ENCODE measurements at places on chromosomes 7 and 10.

- DNase-seq, result no peak
These were observed 127.4 kb downstream of the TACC2 start for GRCh38 chr10:122116331-122116730.

DNA sequence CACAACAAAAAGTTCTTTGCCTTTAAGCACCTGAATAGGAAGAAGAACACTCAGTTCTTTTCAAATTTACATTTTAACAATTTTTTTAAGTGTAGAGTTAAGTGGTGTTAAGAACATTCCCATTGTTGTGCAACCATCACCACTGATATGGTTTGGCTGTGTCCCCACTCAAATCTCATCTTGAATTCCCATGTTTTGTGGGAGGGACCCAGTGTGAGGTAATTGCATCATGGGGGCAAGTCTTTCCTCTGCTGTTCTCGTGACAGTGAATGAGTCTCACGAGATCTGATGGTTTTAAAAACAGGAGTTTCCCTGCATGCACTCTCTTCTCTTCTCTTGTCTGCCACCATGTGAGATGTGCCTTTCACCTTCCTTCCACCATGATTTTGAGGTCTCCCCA, 155.7 kb downstream of the PLXNA4 start:
- DNase-seq, result no peak

GRCh38 chr7:47587351-47587750, 5.4 kb upstream of the TNS3 start:
- no peak for DNase-seq

DNA sequence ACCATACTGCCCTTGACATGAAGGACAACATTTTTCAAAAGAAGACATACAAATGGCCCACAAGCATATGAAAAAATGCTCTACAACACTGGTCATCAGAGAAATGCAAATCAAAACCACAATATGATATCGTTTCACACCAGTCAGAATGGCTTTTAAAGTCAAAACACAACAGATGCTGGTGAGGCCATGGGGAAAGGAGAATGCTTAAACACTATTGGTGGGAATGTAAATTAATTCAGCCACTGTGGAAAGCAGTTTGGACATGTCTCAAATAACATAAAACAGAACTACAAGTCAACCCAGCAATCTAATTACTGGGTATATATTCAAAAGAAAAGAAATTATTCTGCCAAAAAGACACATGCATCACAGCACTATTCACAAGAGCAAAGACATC, 4.2 kb upstream of the NT5C3A start:
- no peak for DNase-seq

GRCh38 chr10:103784723-103785418, 70.5 kb downstream of the SH3PXD2A start:
- DNase-seq, result no peak

DNA sequence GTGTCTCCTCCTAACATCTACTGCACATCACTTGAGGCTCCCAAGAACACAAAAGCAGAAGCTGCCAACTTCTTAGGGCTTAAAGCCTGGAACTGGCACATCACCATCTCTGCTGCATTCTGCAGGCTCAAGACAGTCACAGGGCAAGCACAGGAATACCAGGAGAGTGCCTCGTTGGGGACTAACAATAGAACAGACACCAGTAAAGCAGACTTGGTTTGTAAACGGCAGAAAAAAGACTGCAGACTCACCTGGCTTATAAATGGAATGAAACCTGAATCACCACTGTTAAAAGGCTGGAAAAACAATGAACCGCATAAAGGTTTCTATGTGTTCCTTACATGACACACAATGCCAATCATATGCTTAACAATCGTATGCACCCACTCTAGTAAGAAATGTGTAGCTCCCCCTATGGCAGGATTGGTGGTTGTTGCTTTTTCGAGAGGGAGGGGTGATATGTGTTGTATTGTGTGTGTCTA, 12.8 kb downstream of the RHEB start:
- no peak for DNase-seq

GRCh38 chr10:133230044-133230361, at the start of gene UTF1:
Gene UTF1, plus strand, starts transcription at chr10:133230217. Its CDS starts 72 bp downstream, at chr10:133230289.
- DNase-seq, result no peak

GRCh38 chr10:59273445-59273844, 88.9 kb downstream of the FAM13C start:
- DNase-seq, result no peak

- no peak for DNase-seq
These were observed 1.8 kb downstream of the CYP2E1 start for GRCh38 chr10:133528845-133529575.

DNA sequence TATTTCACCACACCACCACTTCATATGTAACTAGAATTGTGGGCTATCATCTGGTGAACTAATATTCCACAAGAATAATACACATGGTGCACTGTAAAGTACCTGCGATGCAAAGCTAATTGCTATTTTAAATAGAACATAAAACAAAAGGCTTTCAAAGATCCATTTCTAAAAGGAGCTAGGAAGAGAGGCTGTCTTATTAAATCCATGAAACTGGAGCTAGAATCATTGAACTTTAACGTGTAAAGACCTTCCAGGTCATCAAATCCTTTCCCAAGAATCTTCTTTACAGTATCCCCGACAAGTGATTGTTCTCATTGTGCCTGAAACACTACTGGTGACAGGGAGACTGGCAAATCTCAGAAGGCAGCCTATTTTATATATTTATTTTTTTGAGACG, 224.9 kb downstream of the CHCHD3 start:
- DNase-seq, result no peak

- DNase-seq, result no peak
These were observed 9.6 kb upstream of the ZMIZ1 start for GRCh38 chr10:79058899-79059841.

DNA sequence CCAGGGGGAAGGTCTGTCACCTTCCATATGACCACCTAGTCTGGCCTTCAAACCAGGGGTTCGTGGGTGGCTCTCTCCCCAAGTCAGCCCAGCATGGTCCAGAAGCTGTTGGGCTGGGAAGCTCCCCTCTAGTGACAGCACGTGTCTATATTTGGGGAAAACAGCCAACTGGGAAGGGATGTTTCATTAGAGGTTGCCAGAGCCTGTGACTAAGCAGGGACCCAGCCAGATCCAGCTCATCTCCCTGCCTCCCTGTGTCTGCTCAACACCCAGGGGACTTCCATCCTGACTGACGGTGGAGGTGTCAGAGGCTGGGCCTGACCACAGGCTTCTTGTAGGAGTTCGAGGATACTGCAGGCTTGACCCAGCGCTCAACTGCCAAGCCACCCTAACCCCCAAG, 10.5 kb downstream of the STYXL1 start:
- no peak for DNase-seq

DNA sequence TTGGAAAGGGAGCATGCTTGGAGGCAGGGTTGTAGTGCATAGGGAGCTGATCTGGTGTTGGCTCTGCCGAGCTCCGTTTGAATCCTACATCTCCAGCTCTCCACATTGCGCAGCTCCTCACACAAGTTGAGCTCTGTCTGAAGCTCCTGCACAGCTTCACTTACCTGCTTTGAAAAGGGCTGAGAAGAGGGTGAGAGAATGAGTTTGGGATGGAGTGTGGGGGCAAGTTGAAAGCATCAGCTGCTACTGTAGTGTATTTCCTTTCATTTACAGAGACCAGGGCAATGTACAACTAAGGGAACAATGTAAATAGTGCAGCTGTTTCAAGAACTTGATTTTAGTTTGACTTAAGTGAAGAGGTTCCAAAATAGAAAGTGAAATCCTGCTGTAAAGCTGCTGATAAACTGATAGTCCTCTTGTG, 88.5 kb downstream of the VTI1A start:
- DNase-seq, result no peak

DNA sequence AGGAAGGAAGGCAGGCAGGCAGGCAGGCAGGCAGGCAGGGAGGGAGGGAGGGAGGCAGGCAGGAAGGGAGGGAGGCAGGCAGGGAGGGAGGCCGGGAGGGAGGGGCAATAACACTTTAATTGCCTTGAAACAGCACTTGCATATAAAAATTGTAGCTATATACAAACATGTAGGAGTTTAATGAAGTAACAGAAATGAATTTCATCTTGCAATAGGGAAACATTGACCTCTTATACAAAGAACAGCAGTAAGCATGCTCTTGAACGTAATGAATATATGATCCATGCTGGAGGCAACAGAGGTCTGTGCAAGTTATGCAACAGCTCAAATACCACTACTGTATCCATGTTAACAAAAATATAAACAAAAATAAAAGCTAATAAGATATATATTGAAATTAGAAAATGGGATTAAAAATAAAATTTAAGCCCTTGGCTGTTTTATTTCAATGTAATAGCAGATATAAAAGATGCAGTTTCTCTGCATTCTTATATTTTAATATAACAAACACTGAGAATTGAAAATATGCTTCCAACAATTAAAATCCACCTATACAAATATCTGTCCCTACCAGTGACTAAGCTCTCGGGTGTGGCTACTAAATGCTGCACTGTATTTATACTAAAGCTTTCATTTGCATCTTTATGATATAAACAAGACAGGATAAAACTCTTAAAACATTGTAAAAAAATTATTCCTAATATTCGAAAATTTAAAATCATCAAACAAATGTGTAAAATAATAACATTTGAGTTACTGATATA, 50.3 kb downstream of the CACNA2D1 start:
- DNase-seq, result no peak

DNA sequence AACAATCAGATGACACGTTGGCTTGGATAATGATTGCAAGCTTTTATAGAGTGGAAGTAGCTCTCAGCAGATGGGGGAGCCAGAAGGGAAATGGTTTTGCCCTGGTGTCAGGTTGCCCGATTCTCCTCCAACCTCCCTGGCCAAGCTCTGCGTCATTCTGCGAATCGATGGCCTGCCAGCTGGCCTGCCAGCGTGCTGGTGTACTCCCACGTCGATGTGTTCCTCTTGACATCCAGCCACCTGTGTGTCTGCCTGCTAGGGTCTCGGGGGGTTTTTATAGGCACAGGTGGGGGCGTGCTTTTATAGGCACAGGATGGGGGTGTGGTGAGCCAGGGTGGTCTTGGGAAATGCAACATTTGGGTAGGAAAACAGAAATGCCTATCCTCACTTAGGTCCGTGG, 4.6 kb downstream of the NET1 start:
- DNase-seq, result no peak

DNA sequence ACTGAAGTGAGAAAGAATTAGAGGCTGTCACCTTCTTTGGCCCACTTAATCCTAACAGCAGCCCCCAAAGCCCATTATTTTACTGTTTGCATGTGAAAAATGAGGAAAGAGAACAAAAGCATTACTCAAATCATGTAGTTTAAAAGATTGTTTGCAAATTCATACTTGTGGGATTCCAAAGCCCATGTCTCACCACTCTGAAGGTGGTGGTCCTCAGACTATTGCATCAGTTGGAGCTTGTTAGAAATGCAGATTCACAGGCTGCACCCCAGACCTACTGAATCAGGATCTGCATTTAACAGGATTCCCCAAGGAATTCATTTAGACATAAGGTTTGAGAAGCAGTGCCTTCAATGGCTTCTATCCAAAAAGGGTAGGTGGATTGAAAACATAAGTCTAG, 93.7 kb upstream of the PDE1C start:
- DNase-seq, result no peak

- DNase-seq, result no peak
These were observed 31.7 kb downstream of the GRIFIN start for GRCh38 chr7:2444476-2444875.

- DNase-seq, result no peak
These were observed 662.6 kb upstream of the TEX47 start for GRCh38 chr7:89458114-89458513.

DNA sequence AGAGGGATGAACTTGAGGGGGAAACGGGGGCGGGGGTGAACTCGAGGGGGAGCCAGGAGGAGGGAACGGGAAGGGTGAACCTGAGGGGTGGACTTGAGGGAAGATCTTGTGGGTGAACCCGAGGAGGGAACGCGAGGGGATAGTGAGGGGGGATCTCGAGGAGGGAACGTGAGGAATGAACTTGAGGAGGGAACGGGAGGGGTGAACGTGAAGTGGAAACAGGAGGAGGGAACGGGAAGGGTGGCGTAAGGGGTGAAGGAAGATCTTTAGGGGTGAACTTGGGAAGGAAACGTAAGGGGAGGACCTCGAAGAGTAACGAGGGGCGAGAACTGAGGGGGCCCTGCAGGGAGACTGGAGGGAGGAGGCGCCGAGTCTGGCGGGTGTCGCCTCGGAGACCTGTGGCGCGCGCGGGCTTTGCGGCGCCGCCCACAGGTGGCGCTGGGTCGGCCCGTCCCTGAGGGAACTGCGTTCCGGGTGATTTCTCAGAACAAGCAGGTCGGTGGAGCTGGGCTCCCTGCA, 651 bp downstream of the MYO3A start:
- DNase-seq, result no peak

- no peak for DNase-seq
These were observed 5.8 kb downstream of the MRC1 start for GRCh38 chr10:17814973-17815372.

- no peak for DNase-seq
These were observed 171.5 kb upstream of the NAMPT start for GRCh38 chr7:106456329-106456728.

DNA sequence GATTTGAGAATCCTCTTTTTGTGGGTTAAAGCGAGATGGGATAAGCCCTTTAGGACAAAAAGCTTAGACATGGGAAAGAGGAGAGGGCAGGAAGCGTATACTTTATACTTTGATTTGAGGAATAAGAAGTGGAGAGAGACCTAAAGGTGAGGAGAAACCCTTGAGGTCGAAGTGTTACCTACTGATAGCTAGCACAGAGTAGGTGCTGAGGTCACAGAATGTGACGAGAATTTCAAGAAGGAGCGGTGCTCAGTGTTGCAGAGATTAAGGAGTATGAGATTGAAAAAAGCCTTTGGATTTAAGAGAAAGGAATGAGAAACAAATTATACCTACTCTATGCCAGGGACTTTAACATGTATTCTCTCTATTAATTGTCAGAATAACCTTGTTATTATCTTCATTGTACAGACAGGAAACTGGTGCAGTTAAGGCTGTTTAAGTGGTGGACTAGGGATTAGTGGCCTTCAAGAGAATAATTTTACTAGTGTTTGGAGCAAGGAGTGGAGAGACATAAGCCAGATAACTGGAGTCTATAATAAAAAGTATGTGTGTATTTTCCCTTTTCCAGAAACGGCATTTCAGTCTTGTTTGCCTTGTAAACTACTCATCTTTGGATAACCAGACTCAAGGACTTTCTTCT, 8.8 kb downstream of the CAPZA2 start:
- no peak for DNase-seq

DNA sequence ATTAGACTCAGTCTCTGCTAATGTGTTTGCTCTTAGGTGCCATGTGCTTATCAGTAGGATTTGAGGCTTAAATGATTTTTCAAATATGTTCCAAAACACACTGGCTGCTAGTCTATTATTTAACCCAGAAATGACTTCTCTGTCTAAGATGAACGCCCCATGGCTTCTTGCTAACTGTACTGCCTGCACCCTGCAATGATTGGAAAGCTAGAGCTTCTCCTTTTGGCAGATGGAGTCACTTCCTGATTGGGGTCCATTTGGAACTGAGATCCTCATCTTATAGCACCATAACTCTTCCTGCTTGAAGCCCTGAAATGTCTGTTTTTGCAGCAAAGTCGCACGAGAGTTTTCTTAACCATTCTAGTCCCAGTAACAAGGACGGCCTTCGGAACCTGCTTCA, 186.5 kb upstream of the ADO start:
- no peak for DNase-seq

GRCh38 chr10:114822444-114823076, 980 bp downstream of the FHIP2A start:
- peak; percentile 38 for DNase-seq
